ENCODE measurements at places on chromosomes 6 and 20.

GRCh38 chr6:161091972-161092701 lies 100.6 kb downstream of the MAP3K4 start:
- DNase-seq: no peak

GRCh38 chr20:58277578-58278472 lies 31.7 kb upstream of the RAB22A start:
- DNase-seq: no peak

- no peak for DNase-seq
Observed at GRCh38 chr6:27545271-27546046, 72.6 kb upstream of the ZNF184 start.

DNA sequence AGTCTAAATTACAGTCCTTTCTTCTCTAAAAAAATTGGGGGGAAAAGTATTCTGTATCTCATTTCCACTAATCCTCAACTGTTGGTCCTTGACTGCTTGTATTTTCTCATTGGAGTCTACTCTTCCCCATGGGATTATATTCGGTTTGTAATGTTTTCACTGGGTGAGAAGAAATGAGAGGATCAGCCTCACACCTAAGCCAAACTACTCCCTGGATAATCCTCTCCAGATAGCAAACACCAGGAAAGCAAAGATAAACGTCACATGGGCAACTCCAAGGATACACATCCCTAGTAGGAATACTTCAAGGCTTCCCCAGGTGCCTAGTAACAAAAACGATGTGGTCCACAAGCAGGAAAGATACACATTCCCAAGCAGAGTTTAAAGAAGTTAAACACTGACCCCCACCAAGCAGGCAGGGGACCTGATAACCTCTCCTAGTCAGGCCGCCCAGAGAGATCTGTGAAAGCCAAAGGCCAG lies 53.9 kb upstream of the SOX4 start:
- no peak for DNase-seq

DNA sequence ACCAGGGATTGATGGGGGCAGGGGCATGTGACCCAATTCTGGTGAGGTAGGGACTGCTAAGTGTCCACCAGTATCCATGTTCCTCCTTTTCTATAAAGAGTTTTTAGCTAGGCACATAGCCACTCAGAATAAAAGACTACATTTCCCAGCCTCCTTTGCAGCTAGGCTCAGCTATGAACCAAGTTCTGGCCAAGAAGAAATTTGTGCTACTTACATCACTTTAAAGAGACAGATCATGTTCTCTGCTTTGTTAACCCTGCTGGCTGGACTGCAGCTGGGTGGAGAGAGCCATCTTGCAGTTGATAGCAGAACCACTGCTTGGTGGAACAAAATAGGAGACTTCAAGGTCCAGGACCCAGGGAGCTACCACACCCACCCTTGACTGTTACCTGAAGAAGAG lies 5.3 kb upstream of the CCM2L start:
- no peak for DNase-seq
